Activated T-cell treated with anti-CD3 and anti-CD28 coated beads for 1 hour (primary cell): ENCODE measurements at places on chromosomes 16 and 17.

DNA sequence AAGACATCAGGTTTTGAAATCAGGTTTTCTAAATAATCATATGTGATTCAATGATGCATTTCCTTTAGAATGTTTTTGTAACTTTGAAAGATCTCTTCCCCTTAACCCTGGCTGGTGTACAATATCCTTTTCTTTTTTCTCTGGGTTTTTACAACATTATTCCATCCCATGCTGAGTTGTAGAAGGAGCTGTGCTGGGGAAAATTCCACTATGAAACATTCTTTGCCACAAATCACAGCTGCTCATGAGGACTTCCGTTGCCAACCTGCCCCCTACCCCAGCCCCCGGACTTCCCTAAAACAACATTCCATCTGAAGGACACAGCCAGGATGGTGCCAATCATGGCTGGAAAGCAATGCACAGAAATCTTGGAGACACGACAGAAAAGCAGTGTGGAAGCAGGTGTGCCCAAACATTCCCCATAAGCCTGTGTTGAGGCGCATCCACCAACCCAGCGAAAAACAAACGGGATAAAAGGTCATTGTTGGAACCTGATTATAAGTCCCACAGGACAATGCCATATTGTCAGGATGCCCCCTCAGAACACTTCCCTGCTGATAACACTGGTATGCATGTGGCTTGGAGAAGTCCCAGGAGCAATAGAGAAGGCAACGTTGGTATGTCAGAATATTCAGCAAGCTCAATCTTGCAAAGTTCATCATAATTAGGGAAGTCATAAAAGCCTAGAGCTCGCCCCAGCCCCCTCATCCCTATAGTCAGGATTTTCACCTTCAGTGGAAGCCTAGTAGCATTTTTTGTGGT lies 475.0 kb downstream of the HS3ST3B1 start:
- DNase-seq: no peak

DNA sequence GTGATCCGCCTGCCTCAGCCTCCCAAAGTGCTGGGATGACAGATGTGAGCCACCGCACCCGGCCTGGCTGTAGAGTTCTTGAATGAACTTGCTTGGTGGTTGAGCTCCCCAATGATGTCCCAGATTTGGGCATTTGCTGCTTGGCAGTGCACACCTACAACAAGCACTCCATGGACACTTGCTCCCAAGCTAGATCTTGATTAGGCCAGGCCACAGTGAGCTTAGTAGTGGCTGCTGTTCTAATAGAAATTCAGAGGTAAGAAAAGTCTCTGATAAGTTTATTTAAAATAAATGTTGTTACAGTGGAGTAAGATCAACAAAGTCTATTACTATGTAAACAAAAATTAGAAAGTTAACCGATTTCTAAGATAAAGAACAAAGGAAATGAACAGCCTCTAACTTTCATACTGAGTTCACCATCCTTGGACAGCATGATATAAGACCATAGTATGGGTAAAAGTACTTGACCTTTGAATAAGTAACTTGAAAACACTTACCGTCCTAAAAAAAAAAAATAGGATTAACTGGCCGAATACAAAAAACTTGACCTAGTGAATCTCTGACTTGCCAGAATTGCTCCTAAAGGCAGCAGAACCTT lies 951 bp downstream of the TMED6 start:
- DNase-seq: no peak

DNA sequence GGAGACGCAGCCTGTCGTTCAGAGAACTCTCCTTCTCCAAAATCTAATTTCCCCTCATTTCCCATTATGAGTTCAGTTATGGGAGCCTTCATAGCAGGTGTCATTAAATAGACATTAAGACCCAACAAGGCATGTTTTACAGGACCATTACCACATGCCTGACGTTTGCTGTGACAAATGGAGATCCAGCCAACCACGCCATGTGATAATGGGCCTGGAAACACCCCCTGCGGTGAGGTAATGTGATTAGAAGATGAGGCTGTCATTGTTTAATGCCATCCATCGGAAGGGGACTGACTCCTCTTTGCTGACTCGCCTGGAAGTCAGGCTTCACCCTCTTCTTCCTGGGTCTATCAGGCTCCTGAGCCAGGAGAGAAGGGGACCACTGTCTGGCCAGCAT lies 76.9 kb downstream of the WSCD1 start:
- no peak for DNase-seq

DNA sequence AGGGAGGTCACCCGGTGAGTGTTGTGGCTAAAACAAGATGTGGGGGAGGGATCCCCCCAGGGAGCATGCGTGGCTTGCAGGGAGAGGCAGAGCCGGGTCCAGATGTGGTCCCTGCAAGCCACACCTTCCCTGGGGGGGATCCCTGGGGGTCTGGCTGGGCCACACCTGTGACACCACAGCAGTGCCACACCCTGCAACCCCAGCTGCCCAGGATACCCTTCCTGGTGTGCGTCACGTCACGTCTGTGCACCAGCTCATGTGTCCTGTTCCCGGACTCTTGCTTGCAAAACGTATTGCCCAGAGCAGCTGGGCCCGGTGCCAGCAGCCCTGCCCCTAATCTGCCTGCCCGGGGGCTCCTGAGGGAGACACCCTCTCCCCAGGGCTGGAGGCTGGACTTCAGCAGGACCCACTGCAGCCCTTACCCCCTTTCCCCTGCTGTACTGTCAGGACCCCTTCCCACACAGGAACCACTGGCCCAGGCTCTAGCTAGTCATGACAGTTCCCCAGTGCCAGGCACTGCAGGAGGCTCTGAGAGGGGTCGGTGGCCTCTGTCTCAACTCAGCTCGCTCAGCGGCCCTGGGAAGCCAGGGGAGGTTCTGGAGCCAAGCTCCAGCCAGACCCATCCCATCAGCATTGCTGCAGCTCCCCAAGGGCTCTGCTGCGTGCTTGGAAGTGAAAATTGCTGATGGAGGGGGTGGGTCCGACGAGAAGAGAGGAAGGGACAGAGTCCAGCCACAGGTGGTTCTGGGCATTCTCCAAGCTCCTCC lies 25.8 kb upstream of the ACSF3 start:
- no peak for DNase-seq

GRCh38 chr16:22380529-22380928 lies 6.1 kb upstream of the CDR2 start:
- DNase-seq: no peak

DNA sequence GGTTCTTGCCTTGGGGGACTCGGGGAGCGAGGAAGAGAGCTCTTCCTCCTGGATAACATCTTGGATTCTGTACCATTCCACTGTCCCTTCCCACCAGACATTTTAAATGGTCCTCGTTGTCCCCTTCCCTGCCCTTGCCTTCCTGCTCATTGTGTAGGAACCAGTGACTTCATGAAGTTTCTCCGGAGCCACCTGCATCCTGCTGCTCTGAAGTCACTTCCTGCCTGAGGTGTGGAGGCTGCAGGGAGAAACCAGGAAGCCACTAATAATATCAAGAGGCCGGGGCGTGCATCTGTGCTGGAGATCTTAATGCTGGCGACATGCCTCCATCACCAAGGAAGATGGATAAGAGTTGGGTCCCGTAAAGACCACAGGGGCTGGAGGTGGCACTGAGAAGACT lies 6.2 kb upstream of the SLC16A13 start:
- no peak for DNase-seq

DNA sequence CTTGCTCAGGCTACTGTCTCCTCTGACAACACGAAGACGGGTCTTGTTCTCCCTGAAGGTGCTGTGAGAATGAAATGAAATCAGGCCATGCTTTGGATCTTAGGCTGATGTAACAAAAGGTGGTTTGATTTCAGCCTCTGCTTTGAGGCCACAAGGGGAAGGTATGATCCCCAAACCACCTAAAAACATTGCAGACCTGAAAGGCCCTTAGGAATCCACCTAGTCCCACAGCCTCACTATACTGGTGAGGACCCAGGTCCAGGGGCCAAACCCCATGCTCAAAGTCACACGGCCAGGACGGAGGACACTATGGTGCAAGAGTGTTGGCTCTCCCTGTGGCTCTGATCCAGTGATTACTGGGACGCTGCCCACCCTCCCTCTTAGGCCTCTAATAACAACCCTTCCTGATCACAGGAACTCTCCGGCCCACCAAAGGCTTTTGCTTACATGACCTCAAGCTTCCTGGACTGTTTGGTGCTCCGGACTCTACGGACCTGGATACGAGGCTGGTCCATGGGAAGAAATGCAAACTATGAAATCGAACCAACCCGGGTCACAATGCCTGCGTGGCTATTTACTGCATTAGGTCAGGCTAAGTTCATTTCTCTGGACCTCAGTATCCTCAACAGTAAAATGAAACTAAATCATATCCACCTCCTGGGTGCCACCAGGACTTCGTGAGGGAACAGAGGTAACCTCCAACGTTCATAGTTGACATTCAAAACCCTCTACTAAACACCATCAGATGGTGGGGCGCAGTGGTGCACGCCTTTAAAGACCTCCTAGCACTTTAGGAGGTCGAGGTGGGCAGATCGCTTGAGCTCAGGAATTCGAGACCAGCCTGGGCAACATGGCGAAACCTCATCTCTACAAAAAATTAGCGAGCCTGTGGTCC lies 1.5 kb downstream of the TRIM25 start:
- no peak for DNase-seq

GRCh38 chr16:68490358-68490757 lies 42.0 kb upstream of the SMPD3 start:
- DNase-seq: no peak

DNA sequence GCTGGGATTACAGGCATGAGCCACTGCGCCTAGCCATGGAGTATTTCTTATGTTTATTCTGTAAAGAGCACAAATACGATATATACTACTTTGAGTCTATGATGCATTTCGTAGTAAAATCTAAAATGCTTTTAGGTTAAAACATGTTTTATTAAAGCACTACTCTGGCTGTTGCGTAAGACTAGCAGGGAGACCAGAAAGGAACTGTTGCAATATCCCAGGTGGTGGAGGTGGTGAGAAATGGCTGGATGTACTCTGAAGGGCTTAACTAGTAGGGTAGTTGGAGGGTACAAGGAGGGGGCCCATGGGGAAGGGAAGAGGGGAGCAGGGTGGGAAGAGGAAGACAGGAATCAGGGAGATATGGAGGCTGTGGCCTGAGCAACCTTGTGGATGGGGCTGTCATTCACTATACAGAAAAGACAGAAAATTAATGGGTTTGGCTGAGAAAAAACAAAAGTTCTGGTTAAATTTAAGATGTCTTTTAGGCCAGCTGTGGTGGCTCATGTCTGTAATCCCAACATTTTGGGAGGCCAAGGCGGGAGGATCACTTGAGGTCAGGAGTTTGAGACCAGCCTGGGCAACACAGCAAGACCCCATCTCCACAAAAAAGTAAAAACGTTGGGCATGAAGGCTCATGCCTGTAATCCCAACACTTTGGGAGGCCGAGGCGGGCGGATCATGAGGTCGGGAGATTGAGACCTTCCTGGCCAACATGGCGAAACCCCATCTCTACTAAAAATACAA lies 35.8 kb downstream of the ST3GAL2 start:
- no peak for DNase-seq
